Body of pancreas (tissue), 4 donors: ENCODE measurements at places on chromosomes 2 and 18.

DNA sequence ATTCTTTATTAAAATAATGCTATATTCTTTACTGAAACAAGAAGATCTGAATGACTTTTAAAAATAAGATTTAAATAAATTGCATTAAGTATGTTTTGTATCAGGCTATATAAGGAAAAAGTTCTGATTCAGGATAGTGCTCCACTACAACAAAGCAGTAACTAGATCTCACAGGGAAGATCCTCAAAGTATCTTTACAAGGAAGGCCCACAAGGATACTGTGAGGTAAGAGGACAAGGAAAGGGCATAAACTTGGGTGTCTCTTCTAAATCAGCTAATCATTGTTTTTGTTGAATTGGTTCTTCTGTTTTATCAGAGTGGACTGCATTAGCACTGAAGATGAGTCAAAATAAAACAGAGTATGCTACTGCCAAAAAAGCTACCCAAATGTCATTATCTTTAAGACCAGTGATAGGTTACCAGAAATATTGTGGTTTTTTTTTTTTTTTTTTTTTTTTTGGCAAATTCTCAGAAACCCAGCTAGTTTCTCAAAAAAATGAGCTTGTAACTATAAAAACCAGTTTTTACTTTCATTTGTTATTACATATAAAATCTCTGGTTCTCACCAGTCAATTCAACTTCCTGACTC is 160.9 kb downstream of the BAZ2B start:
- DNase-seq: no peak

- DNase-seq: no peak
Observed at GRCh38 chr18:65822826-65823225, 72.0 kb downstream of the CDH7 start.

DNA sequence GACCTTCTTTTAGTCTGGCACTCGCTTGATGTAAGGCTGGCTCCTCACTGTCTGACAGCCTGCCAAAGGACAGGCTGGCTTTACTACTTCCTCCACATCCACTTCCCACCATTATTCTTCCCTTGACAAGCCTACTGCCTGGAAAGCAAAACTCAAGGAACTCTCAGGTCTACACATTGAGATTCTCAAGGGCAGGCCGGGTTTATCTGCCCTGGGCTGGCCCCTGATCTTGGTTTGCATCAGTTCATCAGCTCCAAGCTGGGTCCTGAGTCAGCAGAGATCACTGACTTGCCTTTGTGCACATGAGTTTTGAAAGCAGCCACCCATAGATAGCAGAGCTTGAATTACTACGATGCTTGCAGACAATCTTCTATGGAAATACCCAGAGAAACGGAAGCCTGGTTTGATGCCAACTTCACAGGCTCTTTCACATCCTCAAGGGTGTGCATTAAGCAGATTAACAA is 53.9 kb downstream of the KCTD18 start:
- DNase-seq: no peak

GRCh38 chr18:32025744-32026143 is 7.1 kb downstream of the RNF125 start:
- no peak for DNase-seq

- DNase-seq: no peak
Observed at GRCh38 chr2:222703886-222704285, 32.4 kb downstream of the MOGAT1 start.

GRCh38 chr2:178070824-178071223 is 1.8 kb downstream of the PDE11A start:
- DNase-seq: no peak

DNA sequence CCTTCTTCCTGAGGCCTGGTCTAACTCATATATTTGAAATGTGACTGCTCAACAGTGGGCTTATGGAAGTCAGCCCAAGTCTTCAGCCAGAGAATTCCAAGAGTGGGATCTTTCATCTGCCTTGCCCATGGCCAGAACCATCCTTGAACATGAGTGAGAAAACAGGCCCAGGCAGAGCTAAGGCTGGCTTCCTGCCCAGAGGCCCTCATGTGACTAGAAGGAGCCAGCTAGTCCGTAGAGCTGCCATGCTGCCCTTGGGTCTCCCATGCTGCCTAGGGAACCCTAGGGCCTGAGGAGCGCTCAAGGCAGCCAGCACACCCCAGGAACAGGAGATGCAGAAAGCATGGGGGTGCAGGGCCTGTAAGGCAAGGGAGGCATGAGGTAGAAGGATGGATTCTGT is 203.6 kb downstream of the FHOD3 start:
- peak; percentile 16 for DNase-seq

DNA sequence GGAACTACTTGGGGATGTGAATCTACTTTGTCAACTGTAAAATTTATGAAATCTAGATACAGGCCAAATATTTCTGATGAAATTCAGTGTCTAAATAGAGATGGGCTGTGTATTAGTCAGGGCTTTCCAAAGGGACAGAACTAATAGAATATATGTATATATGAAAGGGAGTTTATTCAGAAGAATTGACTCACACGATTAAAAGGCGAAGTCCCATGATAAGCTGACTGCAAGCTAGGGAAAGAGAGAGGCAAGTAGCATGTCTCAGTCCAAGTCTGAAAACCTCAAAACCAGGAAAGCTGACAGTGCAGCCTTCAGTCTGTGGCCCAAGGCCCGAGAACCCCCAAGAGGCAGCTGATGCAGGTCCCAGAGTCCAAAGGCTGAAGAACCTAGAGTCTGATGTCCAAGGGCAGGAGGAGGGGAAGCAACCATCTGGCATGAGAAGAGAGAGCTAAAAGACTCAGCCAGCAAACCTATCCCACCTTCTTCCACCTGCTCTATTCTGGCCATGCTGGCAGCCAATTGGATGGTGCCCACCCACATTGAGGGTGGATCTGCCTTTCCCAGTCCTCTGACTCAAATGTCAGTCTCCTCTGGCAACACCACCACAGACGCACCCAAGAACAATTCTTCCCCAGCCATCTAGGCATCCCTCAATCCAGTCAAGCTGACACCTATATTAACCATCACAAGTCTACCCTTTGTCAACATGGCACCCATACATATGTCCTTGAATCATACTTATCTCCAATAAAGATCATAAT is 29.3 kb upstream of the MEX3C start:
- no peak for DNase-seq

- DNase-seq: no peak
Observed at GRCh38 chr2:5976531-5977065, 284.4 kb downstream of the SOX11 start.

DNA sequence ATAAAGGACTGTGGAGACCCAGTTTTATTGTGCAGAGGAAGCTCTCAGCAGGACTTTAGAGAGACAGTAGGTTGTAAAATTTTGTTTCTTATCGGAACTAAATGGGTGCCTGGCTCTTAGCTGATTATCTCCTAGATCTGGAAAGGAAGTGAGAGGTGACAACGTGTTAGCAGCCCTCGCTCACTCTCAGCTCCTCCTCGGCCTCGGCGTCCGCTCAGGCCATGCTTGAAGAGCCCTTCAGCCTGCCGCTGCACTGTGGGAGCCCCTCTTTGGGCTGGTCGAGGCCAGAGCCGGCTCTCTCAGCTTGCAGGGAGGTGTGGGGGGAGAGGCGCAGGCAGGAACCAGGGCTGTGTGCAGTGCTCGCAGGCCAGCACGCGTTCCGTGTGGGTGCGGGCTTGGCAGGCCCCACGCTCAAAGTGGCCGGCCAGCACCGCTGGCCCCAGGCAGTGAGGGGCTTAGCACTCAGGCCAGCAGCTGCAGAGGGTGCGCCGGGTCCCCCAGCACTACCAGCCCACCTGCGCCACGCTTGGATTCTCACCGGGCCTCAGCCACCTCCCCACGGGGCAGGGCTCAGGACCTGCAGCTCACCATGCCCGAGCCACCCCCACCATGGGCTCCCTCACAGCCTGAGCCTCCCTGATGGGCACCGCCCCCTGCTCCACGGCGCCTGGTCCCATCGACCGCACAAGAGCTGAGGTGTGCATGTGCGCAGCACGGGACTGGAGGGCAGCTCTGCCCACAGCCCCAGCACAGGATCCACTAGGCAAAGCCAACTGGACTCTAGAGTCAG is 4.6 kb upstream of the MFF start:
- no peak for DNase-seq

GRCh38 chr2:196337208-196337953 is 166.0 kb upstream of the STK17B start:
- no peak for DNase-seq

GRCh38 chr2:85697096-85697495 is 2.9 kb downstream of the GNLY start:
- no peak for DNase-seq

DNA sequence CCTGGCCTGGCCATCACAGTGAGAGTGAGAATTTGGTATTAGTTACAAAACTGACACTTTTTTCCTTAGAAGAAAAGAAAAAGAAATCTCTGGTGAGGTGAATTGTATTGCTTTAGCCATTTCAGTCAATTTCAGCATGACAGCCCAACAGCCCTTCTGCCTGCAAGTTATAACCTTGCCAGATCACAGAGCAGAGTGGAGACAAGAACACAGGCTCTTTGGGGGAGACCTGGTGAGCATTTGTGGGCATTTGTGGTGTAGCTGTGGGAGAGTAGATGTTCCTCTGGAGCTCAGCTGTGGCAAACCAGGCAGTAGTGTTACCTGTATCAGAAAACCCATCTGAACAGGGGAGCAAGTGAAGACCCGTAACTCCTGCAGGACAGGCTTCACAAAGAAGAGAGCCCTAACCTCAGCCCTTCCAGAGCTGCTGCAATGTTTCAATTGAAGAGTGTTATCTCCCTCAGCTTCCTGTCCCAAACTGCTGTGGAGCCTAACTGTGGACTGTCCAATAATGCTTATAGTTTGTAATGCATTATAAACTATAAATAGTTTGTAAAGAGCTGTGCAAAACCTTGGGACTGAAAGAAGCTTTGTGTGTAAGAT is 22.8 kb upstream of the DLX1 start:
- DNase-seq: no peak

DNA sequence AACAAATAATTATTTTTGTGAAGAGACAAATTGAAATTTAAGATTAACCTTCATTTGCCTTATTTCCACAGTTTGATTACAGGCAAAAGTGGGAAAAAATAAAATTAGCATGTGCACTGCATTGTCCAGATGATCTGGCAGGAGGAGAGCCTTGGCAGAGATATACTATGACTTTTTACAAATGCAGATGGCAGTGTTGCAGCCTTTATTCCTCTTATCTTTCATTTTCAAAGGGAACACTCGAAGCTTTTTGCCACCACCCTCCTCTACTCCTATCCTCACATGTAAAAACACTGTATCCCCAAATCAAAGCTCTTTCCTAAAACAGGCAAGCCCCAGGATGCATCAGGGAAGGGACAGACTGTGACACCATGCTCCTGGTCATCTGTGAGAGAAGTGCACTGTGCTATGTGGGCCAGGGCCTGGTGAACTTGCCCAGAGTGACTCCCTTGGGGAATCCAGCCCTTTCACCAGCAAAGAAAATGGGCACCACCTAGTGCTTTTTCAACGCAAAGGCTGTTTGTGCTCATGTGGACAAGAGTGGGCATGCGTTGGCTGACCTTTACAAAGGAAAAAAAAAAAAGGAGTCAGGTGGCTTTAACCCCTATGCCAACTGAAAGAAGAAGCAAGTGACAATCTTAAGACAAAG is 74.7 kb upstream of the ETAA1 start:
- DNase-seq: peak; percentile 63

DNA sequence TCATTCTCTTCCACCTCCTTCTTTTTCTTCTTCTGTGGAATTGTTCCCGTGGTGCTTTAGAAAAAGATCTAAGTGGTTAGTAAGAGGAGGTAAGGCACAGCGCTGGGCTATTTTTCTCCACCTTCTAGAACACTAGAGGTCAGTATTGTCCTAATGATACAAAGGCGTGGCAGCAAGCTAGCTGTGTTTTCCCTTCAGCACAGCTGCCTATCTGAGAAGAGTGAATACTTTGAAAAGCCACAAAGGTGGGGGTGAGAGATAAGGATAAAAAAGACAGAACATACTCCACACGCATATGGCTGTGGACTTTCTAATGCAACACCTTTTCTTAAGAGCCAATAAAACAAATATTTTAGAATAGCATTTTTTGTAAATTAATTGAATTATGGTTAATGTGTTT is 2.1 kb downstream of the CNTNAP5 start:
- DNase-seq: peak; percentile 43

GRCh38 chr2:135689679-135690078 is 52.0 kb upstream of the UBXN4 start:
- no peak for DNase-seq

GRCh38 chr2:85772019-85772745 is 18.4 kb downstream of the ATOH8 start:
- DNase-seq: peak; percentile 97

- DNase-seq: no peak
Observed at GRCh38 chr18:42915299-42915698, 200.2 kb downstream of the RIT2 start.

DNA sequence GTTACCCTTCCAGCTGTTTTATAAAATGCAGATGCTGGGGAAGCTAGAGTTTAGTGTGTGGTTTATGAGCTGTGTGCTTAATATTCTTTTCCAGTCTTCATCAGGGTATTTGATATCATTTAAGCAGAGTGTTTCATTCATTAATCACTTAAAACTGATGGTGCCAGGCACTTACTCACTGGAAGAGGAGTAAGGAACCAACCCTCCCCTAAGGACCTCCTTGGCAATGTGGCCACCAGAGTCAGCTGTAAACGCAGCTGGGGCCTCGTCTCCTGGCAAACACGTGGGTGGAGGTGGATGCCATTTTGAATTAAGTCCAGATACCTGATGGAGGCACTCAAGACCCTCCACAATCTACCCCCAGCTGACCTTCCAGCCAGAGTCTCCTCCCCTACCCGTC is 331.6 kb downstream of the CLIP4 start:
- DNase-seq: no peak

GRCh38 chr2:240463274-240463865 is 27.9 kb downstream of the GPC1 start:
- peak; percentile 1 for DNase-seq

GRCh38 chr2:88865801-88866371 is 174.4 kb downstream of the RPIA start:
- no peak for DNase-seq

DNA sequence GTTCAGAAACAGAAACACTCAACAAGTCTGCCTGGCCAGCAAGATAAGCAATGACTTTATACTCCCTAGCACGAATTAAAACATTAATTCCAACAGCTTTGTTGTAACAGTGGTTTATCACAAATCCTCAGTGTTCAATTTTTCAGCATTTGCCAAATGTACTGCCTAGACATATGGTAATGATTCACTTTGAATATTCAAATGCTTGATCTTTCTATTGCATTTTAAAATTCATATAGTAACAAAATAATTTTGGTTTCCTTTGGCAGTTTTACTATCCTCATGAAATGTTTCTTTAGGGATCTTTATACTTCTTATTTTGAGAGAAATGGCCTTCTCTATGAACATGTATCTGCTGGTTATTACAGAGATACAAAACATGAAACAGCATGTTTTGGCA is 851.8 kb upstream of the NXPH2 start:
- no peak for DNase-seq
